ENCODE measurements at places on chromosomes 13 and 19. TPM values are rescaled to one million over a fixed set of nuclear protein-coding genes. Genes with fewer than 3 reads are reported as not detected.

The ARHGAP35 gene
- total RNA-seq: 75.9 TPM

The KCNJ14 gene
- total RNA-seq: 0.75 TPM

The COL4A2 gene
- 143 TPM for total RNA-seq

The F2RL3 gene
- total RNA-seq: 1.2 TPM

The TEX101 gene
- not detected for total RNA-seq

The PSG3 gene
- not detected for total RNA-seq

The OCEL1 gene
- total RNA-seq: 27.1 TPM

The RUBCNL gene
- total RNA-seq: 1.4 TPM
